Activated naive CD8-positive, alpha-beta T cell treated with anti-CD3 and anti-CD28 coated beads for 36 hours (primary cell): ENCODE measurements at places on chromosomes 1 and 21. TPM values are rescaled to one million over a fixed set of nuclear protein-coding genes. Genes with fewer than 3 reads are reported as not detected.

The CNKSR1 gene
- 2.4 TPM for total RNA-seq

GRCh38 chr1:222754366-222755139 lies 17.6 kb downstream of the FAM177B start:
- DNase-seq: no peak

DNA sequence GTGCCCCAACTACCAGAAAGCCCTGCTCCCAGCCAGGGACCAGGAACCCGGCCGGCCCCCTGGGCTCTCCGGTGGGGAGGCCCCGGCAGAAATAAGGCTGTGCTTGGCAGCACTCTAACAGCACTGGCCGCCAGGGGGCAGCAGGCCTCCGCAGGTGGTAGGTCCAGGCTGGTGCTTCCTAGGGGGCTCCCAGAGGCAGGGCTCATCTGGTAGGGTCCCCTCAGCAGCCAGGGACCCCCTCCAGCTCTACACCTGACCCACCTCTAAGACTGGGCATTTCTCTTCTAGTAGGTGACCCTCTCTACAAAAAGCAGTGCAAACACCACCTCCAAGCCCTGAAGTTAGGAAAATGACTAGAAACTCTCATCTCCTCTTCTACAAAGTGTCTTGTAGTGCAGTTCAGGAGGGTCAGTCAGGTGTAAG lies 85.6 kb downstream of the STUM start:
- DNase-seq: peak; percentile 83

The MLLT11 gene
- total RNA-seq: 4.9 TPM
